ENCODE measurements at places on chromosomes 2 and 18.

GRCh38 chr2:133977405-133977804 lies 276.5 kb upstream of the MGAT5 start:
- no peak for DNase-seq

DNA sequence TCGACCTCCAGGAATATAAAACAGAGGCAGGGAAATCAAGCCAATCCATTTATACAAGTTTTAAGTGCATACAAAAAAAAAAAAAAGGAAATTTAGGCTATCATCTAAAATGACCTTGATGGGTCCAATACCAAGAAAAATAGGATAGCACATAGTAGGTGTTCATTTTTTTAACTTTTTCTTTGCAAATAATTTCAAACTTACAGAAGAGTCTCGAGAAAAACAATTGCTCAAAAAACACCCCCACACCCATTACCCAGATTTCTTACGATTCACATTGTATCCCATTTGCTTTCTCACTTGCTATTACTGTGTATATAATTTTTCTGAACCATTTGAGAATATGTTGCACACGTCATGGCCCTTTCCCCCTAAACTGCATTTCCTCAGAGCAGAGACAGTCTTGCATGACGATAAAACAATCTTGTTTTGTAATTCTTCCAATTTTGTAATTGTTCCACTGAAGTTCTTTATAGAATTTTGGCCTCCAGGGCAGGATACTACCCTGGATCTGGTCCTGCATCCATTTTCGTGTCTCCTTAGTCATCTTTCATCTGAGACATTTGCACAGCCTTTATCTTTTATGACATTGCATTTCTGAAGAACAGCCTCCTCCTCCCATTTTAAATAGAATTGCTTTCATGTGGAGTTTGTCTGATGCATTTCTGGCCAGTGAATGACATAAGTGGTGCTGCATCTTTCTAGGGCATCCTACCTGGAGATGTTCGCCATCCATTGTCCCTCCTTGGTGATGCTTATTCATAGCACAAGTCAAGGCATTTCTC lies 68.9 kb downstream of the CYB5A start:
- no peak for DNase-seq

DNA sequence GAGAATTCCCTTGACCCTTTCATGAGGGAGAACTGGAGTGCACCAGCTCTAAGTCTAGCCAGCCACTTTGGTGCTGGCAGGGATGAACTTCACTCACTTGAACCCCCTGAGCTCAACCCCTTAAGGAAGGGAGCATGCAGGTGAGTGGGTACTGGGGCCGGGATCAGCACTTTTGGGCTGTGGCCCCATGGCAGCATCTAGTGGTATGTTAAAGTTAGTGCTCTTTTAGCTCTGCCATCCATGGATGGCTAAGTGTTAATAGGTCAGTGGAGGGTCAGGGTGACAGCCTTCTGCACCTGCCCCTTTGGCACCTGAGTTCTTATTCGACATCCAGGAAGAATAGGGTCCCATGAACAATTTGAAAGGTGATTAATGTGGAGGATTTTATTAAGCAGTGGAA lies 689.0 kb upstream of the FSHR start:
- no peak for DNase-seq

DNA sequence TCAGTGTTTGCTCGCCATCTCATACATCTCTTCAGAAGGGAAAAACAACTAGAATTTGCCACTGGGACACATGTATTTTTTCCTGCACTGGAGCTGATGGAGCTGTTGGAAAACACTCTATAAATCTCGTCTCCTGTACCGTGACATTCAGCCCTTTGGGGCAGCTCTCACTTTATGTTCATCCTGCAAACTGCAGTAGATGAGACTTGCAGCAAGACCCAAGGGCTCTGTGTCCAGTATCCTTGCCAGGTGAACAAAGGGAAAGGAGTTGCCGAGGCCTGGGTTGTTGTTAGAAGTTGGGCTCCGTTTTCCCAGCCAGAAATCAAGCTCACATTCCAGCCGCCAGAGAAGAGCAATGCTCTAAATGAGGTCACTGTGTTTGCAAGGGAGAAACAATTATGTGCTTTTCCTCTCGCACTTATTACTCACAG lies 285.1 kb downstream of the SLC4A3 start:
- no peak for DNase-seq

DNA sequence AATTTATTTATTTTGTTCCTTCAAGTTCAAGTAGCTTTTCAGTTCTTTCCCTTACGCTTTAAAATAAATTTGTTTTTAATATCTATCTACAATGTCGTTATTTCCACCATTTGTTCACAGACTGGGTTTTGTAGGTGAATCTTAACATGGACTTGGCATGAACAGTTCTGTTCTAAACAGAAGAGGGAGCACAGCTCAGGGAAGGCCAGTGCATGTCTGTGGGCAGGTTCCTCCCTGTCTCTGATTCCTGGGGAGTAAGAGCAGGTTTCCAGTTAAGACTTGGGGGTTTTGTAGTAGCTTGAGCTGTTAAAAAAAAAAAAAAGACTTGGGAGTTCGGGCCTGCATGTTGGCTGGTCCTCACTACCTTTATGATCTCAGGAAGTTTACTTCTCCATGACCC lies 11.1 kb downstream of the TTL start:
- DNase-seq = no peak

GRCh38 chr2:231884438-231885140 lies 41.6 kb downstream of the NPPC start:
- DNase-seq = no peak

DNA sequence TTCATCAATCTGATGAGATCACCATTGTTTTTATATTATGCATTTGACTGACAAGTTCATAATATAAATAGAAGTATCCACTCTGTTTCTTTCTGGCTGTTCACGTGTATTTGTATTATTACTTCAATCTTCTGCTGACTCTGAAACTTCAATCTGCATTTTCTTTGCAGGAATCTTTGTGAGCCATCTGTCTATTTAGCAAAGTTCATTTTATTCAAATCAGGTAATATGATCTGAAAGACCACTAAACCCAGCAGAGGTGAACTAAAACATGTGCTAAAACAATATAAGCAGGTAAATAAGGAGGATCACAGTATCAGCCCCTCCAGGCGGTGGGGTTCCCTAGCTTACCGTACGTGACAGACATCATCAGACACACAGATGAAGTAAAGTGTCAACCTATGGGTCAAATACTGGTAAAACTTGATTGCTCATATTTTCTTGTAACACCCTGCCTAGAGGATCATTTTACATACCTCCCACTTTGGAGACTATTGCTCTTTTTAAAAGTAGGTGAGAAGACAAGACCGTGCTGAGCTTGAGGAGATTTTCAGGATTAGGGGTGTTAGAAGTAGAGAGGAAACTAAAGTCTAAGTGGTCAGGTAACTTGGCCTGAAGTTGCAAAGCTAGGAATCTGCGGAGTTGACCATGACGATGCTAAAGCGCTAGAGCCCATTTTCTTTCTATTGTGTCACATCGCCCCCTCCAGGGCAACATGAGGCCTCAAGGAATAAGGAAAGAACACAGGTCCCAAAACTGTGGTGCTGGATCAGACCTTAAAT lies 9.0 kb downstream of the DTNB start:
- peak; percentile 19 for DNase-seq

- no peak for DNase-seq
Observed at GRCh38 chr2:68403199-68403644, 38.1 kb downstream of the PLEK start.

GRCh38 chr2:134493797-134494196 lies 225.0 kb downstream of the TMEM163 start:
- DNase-seq = no peak

- DNase-seq = no peak
Observed at GRCh38 chr18:7152440-7152839, 34.8 kb upstream of the LAMA1 start.

DNA sequence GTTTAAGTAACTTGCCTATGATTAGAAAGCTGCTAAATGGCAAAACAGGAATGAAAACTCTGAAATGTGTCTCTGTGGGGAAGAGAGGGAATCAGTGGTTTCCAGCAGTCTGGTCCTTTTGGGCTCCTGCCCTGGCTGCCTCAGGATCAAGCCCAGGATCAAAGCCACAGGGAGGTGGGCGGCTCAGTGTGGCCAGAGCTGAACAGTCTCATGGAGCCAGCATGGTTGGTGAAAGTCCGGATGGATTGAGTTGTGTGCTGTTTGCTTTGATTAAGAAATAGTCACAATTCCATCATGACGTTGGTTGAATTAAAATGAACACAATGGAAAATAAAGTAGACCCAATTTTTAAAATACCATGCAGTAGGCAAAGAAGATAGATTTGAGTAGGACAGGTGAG lies 344.2 kb downstream of the LPIN1 start:
- no peak for DNase-seq

DNA sequence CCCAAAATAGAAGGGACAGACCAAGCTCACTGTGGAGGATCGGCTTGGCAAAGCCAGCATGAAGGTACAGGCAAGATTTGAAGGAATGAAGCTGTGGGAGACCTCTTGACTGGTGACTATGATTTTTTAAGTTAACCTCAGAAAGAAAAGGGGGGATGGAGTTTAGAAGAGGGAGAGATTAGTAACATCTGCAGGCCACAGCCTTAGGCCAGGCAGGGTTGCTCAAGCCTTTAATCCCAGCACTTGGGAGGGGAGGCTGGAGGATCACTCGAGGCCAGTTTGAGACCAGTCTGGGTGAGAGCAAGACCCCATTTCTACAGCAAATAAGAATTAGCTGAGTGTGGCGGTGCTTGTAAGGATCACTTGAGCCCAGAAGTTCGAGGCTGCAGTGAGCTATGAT lies 46.6 kb downstream of the ZNF532 start:
- DNase-seq = no peak

DNA sequence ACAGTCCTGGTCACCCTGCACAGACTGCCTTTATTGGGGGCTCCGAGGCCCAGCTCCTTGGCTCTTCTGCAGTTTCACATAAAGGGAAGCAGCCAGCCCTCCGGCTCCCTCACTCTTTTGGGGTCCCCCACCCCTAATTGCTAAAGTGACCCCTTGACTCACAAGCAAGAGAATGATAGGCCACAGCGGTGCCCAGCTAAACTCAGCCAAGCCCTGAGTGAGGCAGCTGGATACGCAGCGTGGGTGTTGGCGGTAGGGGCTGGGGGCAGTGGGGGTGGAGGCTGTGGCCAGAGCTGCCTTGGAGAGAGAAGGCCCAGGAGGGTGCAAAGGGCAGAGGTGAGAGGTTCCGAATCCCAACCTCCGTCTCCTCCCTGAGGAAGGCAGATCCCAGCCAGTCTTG lies 25.5 kb upstream of the ALPP start:
- no peak for DNase-seq

GRCh38 chr2:107775211-107775610 lies 51.5 kb upstream of the RGPD4 start:
- no peak for DNase-seq

GRCh38 chr2:121220995-121221394 lies 64.0 kb downstream of the TFCP2L1 start:
- DNase-seq = no peak

- DNase-seq = no peak
Observed at GRCh38 chr18:31042406-31043181, at the start of gene DSC3. DSC3 (minus strand) TSS chr18:31042742; CDS start chr18:31042660, 82 bp downstream.

GRCh38 chr2:215660687-215661086 lies 224.8 kb upstream of the FN1 start:
- DNase-seq = no peak

DNA sequence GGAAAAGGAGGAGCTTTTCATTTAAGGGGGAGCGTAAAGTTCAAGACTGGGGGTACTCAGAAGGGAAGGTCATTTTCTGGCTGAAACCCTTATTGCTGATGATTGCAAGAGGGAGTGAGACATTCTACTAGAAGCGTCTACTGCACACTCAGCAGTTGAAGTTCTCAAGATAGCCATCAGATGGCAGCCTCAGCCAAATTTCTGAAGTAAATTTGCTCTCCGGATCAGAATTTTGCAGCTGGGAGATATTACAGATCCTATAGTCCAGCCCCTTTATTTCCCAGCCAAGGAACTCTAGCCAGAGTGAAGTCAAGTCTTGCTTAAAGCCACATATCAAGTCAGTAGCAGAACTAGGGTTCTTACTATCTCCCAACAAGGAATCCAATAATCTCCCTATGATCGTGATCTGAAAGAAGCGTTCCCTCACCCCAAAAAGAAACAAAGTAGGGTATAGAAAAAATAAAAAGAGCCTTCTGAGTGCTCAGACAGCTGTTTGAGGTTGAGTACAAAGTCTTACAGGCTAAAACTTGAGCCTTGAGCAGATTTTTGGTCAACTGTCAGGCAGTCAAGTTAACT lies 24.0 kb downstream of the RAX start:
- DNase-seq = peak; percentile 36

GRCh38 chr2:197215748-197216360 lies 94.7 kb downstream of the ANKRD44 start:
- DNase-seq = no peak

DNA sequence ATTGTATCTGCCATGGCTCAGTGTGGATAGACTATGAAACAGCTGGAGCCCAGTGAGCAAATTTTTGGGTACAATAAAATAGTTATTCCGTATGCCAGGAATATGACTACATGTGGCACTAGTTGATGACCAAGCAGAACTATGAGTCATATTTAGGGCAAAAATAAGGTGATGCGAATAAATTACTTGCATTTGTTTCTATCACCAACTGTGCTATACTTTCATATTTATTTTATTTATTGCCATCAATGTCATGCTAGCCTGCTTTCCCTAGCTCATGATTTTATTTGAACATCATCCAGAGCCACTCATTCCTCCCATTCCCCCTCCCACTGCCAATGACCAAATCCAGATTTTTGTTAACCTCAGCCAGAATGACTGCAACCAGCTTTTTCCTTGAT lies 13.3 kb upstream of the FAP start:
- no peak for DNase-seq

- no peak for DNase-seq
Observed at GRCh38 chr18:58785171-58785805, 79.4 kb upstream of the ZNF532 start.

GRCh38 chr18:42187611-42188380 lies 232.8 kb downstream of the PIK3C3 start:
- DNase-seq = no peak

DNA sequence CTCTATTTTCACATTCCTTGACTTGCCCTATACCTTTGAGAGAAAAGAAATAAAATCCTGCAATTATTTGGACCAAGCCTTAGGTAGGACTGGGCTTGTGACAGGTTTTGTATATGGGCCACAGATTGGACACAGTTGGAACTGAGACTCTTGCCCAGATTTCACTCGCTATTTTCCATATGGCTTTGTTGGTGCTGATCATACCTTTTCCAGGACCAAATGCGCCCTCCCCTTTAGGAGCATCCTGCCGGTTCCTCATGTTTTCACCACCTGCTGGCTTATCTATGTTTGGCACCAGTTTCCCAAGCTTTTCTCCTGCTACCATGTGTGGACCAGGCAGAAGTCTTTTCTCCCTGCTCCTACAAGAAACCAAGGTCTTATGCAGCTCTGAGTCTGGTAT lies 494.9 kb downstream of the EPHA4 start:
- no peak for DNase-seq

DNA sequence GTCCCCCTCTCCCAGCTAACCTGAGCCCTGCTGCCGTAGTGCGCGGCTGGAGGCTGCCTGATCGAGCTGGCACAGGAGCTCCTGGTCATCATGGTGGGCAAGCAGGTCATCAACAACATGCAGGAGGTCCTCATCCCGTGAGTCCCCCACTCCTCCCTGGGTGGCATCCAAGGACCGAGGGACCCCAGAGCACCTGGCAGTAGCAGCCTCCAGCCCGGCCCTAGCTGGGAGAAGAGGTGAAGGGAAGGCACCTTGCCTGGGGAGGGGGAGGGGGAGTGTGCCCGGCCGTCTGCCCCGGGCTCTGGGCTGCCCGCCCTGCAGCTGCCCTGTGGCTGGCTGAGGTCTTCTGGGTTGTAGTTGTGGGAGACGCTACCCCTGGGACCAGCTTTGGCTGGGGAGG lies 26.3 kb downstream of the ANO7 start:
- no peak for DNase-seq

GRCh38 chr2:96809951-96810782 lies 5.9 kb upstream of the CNNM3 start:
- no peak for DNase-seq

GRCh38 chr18:8322486-8322885 lies 286.8 kb upstream of the RAB12 start:
- DNase-seq = no peak

Data from stimulated activated CD4-positive, alpha-beta T cell treated with anti-CD3 and anti-CD28 coated beads, Interleukin-2, amount 100 ng/mL, for 24 hours (primary cell).